Caki2 (cell line): ENCODE measurements at places on chromosomes 1 and 21. TPM values are rescaled to one million over a fixed set of nuclear protein-coding genes. Genes with fewer than 3 reads are reported as not detected.

Gene IPP
- total RNA-seq = 2.5 and 5.1 TPM in 2 replicates

Gene LCE2C
- not detected in 2 replicates for total RNA-seq

Gene C1orf210
- not detected in 2 replicates for total RNA-seq

Gene IL19
- not detected in 2 replicates for total RNA-seq

Gene COA6
- total RNA-seq = 73.3 and 122 TPM in 2 replicates

Gene IL10RB
- total RNA-seq = 64.9 and 71.4 TPM in 2 replicates

Gene RGSL1
- total RNA-seq = not detected in 2 replicates

Gene ACTL8
- total RNA-seq = 1.2 and 1.5 TPM in 2 replicates

Gene RPTN
- total RNA-seq = not detected in 2 replicates

Gene PPIAL4G
- not detected in 2 replicates for total RNA-seq

Gene NECAP2
- total RNA-seq = 65.2 and 95.0 TPM in 2 replicates

GRCh38 chr1:185284116-185284515 is 32.9 kb downstream of the IVNS1ABP start:
- DNase-seq = no peak

DNA sequence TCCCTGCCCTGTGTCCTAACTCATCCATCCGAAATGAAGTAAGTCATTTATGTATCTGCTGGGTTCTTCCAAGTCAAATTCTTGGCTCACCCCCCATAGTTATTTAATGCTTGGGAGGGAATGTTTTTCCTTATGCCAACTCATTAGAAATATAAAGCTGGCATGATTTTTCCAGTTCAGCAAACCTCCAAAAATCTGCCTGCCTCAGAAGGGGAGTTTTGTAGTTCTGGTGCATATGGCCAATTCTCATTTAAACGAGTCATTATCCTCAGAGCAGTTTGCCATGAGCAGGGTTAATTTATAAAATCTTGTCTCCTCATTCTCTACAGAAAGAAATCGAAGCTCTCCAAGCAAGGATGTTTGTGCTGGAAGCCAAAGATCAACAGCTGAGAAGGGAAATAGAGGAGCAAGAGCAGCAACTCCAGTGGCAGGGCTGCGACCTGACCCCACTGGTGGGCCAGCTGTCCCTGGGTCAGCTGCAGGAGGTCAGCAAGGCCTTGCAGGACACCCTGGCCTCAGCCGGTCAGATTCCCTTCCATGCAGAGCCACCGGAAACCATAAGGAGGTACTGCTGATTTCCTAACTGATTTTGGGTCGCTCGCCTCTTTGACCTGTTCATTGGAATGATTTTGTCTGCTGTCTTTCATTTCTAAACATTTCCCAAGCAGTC is 144.1 kb downstream of the DISC1 start:
- DNase-seq = no peak

- DNase-seq = peak; percentile 68
These were observed at the start of gene IL10RB for GRCh38 chr21:33266050-33266788. TSS of gene IL10RB (plus strand) at chr21:33266367. CDS start at chr21:33266466, 99 bp downstream.

DNA sequence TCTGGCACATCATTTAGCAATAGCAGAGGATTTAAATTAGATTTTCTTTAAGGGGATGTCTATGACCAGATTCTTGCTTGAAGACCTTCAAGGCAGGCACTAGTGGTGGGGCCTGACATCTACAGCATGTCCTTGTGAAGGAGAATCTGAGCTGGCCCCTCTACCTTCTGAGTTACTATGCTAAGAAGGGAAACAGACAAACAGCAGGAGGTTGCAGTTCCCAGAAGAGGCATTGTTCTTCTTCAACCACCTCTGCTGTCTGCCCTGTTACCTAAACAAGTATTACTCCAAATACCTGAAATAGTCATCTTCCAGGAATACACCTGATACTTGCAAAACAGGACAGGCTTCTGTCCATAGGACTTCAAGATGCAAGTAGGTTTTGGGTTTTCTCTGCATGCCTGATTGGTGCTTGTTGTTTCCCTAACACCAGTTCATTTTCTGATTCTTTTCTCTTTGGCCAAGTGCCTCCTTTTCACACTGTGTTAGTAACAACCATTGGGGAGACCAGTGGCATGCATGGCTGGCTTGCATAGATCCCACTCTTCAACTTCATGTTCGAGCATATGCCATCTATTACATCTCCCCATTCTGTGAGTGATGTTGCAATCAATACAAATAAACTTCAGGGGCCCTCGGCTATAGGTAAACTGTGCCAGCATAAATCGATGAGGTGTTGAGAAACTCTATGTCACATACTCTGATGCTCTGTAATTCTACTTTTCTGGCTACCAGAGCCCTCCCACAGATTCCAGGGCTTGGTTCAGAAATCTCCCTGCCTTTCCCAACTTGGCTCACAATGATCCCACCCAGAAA is 93.0 kb upstream of the DUSP10 start:
- DNase-seq = no peak

- no peak for DNase-seq
These were observed 6.3 kb upstream of the RGS13 start for GRCh38 chr1:192629612-192630011.

- no peak for DNase-seq
These were observed 1.0 kb upstream of the S100A6 start for GRCh38 chr1:153536671-153537375.

- DNase-seq = no peak
These were observed 47.1 kb upstream of the PLA2G2C start for GRCh38 chr1:20233394-20233793.

- DNase-seq = no peak
These were observed 19.4 kb downstream of the F11R start for GRCh38 chr1:161001525-161001924.

DNA sequence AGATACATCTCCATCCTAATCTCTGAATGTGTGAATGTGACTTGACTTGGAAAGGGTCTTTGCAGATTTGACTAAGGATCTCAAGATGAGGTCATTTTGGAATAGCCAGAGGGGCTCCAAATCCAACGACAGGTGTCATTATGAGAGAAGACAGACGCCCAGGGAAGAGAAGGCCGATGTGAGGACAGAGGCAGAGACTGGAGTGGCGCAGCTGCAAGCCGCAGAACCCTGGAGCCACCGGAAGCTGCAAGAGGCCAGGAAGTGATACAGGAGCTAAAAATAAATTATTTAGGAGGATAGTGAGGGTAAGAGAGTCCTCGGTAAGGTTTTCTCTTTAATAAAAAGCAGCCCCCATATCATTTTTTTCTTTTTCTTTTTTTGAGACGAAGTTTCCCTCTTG is 9.7 kb upstream of the AADACL4 start:
- no peak for DNase-seq

DNA sequence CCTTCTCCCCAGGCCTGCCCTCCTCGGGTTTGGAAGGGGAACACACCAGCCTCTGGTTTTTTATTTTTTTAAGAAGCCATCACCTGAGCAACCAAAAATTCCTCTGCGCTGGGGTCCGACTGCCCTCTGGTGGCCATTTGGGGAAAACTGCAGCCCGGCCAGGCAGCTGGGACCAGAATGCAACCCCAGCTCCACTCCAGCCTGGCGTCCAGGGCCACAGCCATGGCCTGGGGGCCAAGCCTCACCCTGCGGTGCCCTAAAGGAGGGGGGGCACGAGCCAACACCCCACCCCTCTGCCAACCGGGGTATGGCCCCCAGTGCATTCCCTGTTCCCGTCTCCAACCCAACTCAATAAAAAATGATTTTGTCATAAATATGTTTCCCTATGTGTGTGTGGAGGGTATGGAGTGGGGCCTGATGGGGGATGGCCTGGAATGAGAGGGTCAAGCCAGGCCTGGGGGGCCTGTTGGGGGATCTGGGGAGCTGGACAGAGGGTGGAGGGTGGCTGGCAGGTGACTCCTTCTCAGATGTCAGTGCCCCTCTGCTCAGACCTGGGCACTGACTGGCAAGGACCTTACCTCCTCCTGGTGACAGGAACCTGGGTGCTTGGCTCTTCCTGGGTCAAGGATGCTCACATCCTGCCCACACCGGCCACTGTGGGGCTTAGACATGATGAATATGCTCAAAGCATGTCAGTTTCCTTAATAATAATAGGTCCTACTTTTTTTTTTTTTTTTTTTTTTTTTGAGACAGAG is 3.2 kb downstream of the GPR3 start:
- DNase-seq = peak; percentile 53

- no peak for DNase-seq
These were observed 30.2 kb upstream of the DISC1 start for GRCh38 chr1:231596337-231596791.

DNA sequence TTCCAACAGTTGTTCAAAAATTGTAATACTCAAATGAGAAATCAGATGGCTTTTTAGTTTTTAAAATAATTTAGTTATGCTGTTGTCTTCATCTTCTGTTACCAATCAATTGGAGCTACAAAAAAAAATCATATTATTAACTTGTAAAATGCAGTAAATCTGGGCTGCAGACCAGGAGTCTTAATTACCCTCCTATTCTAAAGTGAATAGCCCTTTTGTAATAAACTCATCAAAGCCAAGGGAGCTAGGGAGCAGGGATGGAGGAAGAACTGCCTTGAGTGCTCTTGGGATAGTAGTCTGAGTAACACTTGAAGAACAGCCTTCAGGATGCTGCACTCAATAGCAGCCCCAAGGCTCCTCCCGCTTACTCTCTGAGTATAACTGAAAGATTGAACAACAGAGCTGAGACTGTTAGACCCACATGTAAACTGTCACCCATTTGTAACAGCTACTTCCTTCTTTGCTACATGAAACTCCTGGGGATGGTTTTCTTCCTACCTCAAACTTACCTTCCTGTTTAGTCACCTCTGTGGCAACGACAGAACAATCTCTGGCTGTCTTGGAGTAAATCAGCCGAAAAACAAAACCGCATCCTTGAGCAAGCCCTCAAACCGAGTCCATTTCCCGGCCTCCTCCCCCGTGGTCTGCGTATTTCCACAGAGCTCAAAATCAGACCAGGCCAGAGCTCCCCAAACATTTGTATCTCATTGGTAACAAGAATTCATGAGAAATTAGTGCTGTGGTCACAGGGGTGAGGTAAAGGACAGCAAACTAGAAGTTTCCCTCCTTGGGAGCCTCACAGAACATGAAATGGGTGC is 55.9 kb downstream of the CD58 start:
- peak; percentile 33 for DNase-seq

GRCh38 chr1:185663771-185664296 is 70.4 kb upstream of the HMCN1 start:
- no peak for DNase-seq

DNA sequence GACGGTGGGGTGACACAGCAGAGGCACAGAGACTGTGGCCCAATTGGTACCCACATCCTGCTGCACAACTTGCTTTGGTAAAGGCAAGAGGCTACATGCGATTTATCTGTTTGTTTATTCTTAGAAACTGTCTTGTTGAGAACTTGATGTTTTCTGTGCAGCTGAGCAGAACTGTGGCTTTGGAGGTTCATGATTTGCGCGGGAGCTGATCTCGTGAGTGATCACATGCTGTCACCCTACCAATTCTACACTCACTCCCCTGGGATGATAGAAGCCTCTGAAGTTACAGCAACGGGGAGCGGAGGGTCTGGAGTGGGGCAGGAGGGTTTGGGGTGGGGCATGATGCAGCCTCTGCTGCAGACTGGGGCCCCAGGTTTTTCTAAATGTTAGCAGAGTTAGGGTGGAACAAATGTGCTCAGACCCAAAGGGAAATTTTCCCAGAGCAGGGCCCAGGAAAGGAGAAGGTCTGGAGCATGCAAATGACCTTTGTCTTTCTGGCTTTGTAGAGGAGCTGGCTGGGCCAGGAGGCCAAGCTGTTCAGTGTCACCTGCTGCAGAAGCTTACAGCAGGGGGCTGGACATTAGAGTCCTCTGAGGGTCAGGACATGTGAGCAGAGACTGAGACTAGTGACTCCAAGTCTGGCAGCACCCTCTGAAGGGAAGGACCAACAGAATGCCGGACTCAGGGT is 83.6 kb downstream of the GRIK3 start:
- no peak for DNase-seq

DNA sequence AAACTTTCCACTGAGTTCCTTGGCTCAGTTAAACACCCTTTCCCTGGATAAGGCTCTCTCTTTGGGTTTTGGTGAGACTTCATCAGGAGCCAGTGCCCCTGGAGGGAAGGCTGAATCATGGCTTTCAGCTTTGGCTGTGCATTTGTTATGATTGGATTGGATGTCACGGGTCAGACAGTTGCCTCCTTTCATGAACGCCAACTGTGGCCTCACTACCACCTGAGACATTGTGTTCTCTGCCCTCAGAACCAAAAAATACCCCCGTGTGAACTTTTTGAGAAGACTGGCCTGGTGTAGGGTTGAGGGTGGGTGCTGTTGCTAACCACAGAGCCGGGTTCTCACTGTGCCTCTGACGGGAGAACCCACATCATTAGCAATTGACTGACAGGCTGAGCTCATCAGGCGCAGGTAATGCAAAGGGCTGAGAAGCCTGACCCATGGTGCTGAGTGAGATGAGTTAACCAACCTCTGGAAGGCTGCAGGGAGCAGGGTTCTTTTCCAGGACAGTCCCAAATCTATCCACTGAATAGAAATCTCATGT is 65.6 kb downstream of the HHAT start:
- peak; percentile 44 for DNase-seq

DNA sequence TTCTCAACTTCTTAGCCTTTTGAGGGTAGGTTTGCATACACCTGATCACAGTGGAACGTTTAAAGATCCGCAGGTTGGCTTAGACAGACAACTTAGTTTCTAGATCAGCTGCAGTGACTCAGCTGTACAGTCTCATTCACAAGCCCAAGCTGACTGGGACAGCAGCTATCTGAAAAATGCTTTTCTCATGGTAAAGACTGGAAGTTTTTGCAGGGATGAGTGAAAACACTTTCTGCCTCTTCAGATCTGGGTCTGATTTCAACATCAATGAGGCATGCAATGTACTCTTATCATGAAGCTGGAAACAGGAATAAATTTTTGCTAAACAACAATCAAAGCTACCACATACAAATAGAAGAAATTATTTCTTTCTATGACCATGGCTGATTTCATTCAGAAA is 61.1 kb upstream of the PTBP2 start:
- DNase-seq = no peak

GRCh38 chr21:25361097-25361496 is 246.2 kb downstream of the MRPL39 start:
- DNase-seq = no peak

DNA sequence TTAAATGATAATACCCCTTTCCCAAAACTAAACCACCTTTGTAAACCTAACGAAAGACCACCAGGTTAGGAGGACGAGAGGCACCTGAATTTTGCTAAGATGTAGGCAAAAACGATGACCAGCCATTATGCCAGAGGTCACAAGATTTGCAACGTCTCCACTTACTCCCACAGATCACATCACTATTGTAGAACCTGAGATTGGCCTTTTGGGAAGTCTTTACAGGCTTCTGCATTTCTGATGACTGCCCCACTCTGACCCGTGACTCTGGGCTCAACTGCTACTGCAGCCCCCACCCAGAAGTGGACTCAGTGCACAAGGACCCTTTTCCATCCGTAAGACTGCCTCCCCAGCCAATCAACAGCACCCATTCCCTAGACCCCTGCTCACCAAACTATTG is 36.4 kb upstream of the COL6A2 start:
- no peak for DNase-seq

- DNase-seq = peak; percentile 38
These were observed 1.7 kb downstream of the WASF2 start for GRCh38 chr1:27487966-27488884.

GRCh38 chr1:162906485-162906884 is 45.5 kb upstream of the CCDC190 start:
- no peak for DNase-seq

DNA sequence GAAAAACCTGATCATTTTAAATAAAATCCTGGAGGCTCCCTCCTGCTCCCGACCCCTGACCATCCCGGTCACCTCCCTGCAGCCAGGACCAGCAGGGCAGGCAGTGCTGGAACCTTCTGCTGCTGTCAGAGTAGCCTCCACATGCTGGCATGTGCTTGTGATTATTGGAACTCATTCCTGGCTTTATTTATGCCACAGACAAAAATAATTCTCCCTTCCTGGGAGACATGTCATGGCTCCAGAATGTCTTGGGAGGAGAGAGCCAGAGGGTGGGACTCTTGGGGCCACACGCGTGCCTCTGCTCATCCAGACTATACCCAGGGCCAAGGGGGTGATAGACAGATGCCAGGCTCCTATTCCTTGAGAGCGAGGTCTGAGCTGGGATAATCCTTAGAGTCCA is 183.6 kb upstream of the RAB4A start:
- no peak for DNase-seq
